NCI-H460 (cell line): ENCODE measurements at places on chromosomes 16 and 17.

- DNase-seq, result no peak
These were observed 104.0 kb upstream of the CCL2 start for GRCh38 chr17:34151102-34151501.

DNA sequence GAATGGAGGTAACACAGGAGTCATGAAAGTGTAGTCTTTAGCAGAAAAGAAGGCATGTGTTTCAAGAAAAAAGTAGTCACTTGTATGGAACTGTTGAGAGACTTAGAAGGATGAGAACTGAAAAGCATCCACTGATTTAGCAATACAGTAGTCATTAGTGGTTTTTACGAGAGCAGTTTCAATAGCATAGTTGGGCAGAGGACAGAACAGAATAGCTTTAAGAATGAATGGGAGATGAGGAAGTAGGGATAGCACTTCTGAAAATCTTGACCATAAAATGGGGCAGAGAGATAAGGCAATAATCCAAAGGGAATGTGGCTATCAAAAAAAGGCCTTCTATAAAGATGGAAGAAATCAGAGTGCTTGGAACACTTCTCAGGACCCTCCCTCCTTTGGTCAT is 64.8 kb upstream of the C17orf78 start:
- DNase-seq, result no peak

GRCh38 chr16:81782236-81782635 is 3.1 kb downstream of the PLCG2 start:
- DNase-seq, result no peak

GRCh38 chr16:68273896-68274295 is 9.6 kb downstream of the SLC7A6 start:
- DNase-seq, result no peak

DNA sequence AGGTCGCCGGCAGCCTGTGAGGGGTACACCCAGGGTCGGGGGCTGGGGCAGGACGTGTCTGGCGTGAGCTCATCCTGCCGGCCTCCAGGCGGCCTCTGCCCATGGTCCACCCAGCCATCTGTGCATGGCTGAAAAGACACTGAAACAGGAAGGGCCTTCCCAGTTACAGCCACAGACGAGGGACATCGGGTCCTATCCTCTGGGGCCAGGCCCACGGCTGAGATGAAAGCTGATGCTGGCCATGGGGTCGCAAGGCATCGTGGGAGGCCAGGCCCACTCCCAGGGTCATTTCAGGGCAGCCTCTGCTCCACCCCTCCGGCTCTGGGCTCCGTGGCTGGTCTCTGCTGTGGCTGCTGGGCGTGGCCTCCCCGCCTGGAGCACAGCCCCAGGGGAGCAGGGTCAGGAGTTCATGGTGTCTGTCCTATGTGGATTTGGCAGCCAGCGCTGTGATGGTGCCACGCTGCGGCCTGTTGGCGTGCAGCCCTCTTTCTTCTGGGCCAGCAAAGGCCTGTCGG is 16.6 kb upstream of the ATP6V0C start:
- peak; percentile 30 for DNase-seq

DNA sequence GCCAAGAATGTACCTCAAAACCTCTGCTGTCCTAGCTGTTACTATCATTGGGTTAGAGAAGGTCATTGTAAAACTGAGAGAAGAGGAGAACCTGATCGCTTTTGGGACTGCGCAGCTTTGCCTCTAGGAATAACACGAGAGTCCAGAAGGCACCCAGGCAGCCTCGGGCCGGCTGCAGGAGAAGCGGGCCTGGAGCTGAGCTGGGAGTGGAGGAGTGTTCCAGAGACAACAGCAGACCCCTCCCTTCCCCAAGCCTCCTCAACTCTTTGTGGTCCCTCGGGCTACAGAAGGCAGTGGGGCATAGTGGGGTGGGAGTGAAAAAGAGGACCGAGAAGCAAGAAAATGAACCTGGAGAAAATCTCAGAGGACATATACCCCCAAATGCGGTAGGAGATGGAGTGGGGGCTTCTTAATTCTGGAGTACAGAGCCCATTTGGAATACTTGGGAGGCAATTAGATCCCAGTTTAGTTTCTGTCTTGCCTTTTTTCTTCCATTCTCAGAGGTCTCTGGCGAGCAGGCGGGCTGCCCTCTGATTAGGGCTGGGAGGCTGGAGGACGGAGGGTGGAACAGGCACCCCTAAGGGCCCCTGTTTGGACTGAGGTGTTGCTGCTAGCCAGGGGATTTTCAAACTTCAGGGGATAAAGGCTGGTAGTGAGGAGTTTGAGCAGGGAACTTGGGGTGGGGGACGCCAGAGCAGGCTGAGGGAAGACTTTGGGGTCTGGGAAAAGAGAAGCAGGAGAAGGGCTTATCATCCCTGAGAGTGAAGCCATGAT is 13.3 kb upstream of the HOXB2 start:
- DNase-seq, result no peak

- DNase-seq, result peak; percentile 21
These were observed 26.3 kb upstream of the OR4D1 start for GRCh38 chr17:58121925-58122324.
